Activated T-helper 1 cell treated with anti-CD3 and anti-CD28 coated beads, Interleukin-2, amount 50 U/mL, for 16 hours (primary cell): ENCODE measurements at places on chromosomes 4 and X.

GRCh38 chrX:68175562-68175961 lies 257.7 kb downstream of the OPHN1 start:
- DNase-seq: no peak

DNA sequence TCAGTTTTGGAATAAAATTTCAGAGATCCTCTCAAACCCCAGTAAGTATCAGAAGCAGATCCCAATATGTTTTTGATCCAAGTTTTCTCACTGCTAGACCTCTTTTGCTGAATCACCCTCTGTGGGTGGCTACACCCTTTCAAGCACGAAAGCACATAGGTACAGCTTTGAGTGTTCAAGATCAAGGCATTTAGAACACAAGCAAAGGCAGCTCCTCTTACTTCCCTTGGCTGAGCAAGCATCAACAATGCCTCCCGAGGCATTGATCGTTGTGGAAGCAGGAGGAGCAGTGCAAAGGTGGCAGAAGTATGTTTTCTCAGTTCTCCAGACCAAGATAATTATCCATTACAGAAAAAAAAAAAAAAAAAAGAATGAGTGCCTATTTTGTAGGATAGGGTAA lies 72.0 kb upstream of the TSPAN7 start:
- DNase-seq: no peak

DNA sequence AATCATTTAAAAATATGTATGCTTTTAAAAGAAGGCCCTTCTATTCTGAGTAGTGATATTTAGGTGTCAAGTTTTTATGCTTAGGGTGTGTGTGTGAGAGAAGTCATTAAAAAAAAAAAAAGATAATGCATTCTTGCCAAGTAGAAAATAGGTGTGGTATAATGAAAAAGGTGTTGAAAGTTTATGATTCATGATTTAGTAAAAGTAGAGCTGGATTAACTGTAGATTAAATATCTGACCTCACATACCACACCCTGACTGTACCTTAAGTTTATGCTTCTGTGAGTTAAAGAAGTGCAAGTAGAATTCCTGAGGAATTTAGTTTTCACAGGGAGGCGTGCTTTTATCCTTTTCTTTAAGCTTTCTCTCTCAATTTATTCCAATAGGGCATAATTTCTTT lies 71.1 kb downstream of the BMPR1B start:
- DNase-seq: no peak

DNA sequence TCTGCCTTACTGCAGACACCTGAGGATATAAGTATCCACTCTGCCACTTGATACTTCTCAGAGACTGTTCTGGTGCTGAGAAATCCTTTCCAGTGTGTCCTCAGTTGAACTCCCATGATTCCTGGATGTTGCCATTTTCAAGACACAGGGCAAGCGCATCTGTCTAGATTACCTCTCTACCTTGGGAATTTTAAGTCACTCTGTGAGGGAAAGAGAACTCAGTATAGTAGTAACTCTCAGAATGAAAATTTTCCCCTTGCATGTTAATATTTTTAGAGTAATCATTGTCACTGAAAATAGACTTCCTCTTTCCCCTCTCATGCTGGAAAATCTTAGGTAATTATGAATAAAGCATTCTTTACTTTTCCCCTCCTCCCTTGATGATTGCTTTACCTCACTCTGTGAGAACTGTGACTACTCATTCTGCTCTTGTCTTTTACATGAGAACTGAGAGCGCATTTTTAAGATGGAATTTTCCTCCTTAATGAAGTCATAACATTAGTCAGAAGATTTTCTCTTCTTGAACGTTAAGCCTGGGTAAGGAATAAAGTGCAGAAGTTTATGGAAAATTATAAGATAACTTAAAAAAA lies 45.0 kb downstream of the TET2 start:
- DNase-seq: no peak

DNA sequence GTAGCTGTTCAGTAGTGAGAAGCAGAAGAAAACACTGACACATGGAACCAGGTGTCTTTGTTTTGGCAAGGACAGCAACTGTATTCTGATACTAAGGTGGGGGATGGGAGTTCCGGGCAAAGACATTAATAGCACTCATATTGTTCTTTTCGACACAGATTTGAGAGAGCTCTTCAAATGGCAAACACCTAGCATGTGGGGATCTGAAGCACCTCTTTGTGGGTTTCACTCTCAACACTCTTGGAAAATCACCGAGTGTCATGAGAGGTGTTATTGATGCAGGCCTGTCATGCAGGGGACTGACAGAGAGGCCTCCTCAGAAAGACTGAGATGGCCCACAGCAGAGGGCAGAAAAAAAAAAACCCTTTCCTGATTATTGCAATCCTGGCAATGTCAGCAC lies 228.4 kb upstream of the VCX start:
- no peak for DNase-seq

- DNase-seq: no peak
These were observed 442 bp downstream of the NDUFB11 start for GRCh38 chrX:47143894-47144625.

GRCh38 chrX:39214387-39215126 lies 413.3 kb downstream of the MID1IP1 start:
- no peak for DNase-seq

DNA sequence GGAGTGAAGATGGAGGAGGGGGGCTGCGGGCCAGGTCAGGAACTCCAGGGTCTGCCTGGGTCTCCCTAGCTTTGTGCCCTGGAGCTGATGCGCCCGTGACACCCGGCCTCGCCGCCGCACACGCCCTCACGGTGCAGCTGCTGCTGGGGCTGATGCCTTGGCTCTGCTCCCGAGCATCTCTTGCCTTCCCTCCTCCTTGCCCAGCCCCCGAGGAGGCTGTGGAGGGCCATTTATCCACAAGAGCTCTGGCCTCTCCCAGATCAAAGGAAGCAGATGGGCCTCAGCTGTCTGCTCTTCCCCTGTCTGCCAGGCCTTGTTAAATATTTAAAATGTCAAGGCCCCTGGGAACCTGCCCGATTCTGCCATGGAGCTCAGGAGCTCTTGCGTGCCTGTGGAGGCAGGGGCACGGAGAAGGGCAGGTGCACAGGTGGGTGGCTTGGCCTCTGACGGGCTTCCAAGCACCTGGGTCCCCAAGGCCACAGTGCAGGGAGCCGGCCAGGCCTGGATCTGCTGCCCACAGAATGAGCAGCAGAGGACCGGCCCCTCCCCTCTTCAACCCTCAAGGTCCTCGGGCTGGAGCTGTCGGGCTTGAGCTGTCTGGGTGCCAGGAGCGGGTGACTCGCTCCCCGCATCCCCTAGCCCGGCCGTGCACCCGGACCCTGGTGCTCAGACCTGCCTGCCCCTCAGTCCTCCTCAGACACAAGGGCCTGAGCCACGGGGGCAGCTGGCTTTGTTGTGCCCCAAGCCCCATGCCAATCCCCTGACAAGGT lies 20.3 kb downstream of the ATP2B3 start:
- no peak for DNase-seq

GRCh38 chr4:6369924-6370645 lies 100.4 kb downstream of the WFS1 start:
- DNase-seq: no peak

- no peak for DNase-seq
These were observed 227.0 kb downstream of the DKK2 start for GRCh38 chr4:106809076-106809475.

DNA sequence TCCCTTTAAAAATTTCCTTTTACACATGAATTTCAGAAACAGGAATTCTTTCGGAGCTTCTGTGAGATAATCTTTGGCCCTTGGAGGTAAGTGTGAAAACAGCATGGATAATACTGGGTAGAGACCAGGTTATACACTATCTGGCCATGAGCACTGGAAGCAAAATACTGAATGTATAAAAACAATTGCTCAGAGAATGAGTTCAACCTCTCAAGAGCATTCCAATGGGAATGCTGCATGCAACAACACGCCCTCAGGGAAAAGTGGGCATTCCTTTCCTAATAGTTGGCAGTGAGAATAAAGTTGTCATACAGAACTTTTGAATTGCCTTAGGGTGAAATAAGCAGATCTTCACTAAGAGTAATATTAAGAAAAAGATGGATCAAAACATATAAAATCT lies 574.8 kb upstream of the DIPK2B start:
- no peak for DNase-seq
